ENCODE measurements at places on chromosomes 1 and 21.

GRCh38 chr1:116153692-116154031 is 42.5 kb downstream of the MAB21L3 start:
- DNase-seq, result no peak

DNA sequence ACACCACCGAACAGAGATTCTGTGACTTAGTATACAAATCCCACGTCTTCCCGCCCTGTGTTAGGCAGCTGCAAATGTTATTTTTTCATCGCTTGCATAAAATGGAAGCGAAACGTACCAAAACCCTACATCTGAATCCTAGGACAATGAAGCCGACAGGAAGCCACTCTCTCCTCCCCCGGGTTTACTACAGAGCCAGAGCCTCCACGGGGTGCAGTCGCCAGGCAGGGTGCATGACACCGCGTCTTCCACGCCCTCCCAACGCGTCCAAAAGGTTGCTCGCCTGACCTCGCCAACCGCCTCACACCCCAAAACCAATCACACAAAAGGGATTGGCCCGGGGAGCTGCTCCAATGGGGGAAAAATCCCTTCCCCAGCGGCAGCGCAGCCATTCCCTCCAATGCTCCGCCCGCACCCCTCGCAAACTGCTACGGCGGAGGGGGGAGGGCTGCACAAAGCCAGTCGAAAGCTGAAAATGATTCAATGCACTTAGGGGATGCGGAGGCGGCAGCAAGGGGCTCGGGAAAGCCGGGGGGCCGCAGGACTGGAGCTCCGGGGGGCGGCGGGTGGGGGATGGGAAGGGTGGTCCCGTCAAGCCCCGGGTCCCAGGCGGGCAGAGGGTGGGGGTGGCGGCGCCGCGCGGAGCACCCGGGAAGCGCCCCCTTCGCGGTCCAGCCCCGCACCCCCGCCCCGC is 701 bp downstream of the CEP170 start:
- DNase-seq, result peak; percentile 78

GRCh38 chr1:109783436-109783835 is 19.7 kb upstream of the EPS8L3 start:
- DNase-seq, result peak; percentile 80

DNA sequence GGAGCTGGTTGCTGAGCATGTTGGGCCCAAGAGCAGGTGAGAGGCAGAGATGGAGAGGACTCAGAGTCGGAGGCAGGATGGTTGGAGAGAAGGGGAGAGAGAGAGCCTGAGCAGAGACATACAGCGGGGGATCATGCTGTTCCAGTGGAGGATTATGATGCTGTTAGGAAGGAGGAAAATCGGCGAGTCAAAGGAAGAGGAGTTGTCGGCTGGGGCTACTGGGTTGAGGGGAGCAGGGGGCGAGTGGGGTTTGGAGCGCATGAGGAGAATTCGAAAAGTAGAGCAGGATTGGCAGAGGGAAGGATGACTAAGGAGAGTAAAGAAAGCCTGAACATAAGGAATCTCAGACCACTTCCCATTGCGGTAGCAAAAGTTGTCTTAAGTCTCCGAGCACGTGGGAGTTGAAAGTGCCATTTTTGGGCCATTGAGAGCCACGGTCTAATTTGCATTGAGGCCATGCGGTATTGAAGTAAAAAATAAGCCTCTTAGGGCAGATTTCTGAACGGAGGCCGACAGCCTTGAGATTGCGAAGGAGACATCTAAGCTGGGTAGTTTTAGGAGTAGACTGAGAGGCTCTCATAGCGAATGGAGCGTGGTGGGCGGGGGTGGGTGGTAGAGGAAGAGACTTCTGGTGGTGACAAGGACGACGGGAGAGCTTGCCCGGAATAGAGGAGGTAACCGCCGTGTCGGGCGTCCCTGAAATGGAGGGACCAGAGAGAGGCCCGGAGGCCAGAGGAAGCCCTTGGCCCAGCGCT is 140.4 kb upstream of the ETV3 start:
- DNase-seq, result no peak

DNA sequence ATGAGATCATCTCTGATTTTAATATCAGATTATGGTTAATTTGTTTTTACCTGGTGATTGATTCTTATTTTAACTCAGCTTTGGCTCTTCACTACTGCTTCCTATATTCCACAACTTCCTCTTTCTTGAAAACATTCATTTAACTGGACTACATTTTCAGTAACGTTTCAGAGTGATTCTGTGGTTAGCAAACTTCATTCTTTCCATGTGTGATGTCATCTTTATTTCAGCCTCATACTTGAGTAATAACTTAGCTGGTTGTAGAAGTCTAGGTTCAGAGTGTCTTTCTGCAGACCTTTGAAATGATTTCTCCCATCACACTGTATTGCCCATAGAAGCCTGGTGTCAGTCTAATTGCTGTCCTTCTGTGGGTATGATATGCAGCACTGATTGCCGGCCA is 36.0 kb upstream of the SLC35F3 start:
- DNase-seq, result no peak

- no peak for DNase-seq
Observed at GRCh38 chr1:85700422-85700821, 7.8 kb downstream of the ZNHIT6 start.

- DNase-seq, result peak; percentile 10
Observed at GRCh38 chr1:193264313-193265065, 78.1 kb upstream of the B3GALT2 start.

DNA sequence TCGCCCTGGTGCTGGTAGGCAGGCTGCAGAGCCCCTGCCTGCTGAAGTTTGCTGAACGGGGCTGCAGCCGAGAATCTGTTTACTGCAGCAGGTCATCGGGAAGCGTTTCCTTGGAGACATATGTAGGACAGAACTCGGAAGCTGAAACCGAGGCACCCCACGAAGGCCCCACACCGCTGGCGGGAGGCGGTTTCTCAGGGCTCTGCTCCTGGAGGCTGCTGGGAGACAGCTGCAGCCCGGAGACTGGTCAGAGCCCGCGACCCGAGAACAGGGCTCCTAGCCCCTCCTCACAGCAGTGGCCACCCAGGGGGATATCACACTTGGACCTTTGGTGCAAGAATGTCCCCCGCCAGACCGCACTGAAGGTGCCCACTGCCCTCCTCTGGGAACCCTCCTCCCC is 12.7 kb upstream of the PLCH2 start:
- no peak for DNase-seq

GRCh38 chr1:203271962-203272632 is 33.2 kb upstream of the BTG2 start:
- DNase-seq, result no peak

DNA sequence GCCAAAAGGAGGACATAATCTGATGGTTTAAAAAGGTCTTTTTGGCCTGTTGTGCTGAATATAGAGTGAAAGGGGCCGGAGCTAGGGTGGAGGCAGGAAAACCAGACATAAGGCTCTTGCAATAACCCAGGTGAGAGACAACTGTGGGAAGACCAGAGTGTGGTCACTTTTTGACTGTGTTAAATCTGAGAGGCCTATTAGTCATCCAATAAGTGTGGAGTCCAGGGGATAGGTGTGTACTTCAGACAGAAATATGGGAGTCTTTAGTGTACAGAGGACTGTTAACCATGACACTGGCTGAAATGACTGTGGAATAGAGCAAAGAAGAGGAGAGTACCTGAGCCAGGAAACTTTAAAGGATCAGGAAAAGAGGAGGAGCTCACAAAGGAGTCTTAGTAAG is 89.3 kb downstream of the VAV3 start:
- no peak for DNase-seq

DNA sequence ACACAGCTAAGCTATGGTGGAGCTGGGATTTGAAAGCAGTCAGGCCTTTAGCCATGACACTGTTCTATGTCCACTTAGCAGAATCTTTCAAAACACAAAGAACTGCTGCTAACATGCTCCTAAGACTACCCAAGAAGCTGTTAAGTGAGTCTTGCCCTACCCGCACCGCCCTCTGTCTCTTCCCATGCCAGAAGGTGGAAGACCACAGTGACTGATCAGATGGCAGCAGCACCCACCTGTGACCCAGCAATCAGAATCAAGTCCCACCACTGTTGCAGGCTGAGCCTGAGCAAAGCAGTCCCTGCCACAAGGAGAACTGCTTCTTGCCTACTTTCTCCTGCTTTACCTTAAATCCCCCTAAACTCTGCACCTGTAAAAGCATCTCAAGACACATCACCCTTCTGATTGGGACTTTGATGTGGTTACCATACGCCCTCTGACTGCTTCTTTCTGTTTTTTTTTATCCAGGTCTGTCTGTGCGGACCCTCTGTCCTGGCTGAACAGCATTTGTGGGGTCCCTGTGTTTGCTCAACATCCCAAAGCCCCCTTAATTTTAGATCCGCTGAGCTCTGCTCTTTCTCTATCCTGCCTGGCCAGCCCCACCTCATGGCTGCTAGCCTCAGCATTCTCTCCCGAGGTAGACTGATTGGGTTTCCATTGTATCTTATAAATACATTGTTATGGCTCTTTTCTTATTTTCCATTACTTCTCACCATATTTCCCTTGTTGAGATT is 16.0 kb downstream of the IRF2BP2 start:
- DNase-seq, result no peak
